Upper lobe of left lung (tissue), 6 donors: ENCODE measurements at places on chromosomes 13 and 19. TPM values are rescaled to one million over a fixed set of nuclear protein-coding genes. Genes with fewer than 3 reads are reported as not detected.

- no peak for DNase-seq
- H3K27ac ChIP-seq = no peak overlapping the region
Observed at GRCh38 chr13:95862408-95862807, 185.5 kb downstream of the DNAJC3 start.

C13orf42 gene
- not detected for total RNA-seq

DNA sequence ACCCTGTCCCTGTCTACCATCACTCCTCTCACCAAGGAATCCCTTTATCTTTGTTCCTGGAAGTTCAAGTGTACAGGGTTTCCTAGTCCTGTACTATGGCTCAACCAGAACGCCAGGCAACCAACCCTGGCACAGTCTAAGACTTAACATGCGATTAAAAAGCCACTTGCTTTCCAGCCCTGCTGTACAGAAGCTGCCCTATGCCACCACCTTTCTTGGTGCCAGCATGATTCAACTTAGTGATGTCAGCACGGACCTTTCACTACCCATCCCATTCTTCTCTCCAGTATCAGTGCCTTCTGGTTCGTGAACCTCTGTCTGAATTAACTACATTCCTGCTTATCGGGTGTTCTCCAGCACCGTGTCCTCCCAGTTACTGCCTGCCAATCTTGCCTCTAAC is 151.1 kb downstream of the KLF12 start:
- H3K36me3 ChIP-seq = no peaks in the 10 kb centered on the region
- H3K4me3 ChIP-seq = no peak overlapping the region
- H3K27ac ChIP-seq = no peak overlapping the region
- H3K27me3 ChIP-seq = no peaks in the 10 kb centered on the region

DNA sequence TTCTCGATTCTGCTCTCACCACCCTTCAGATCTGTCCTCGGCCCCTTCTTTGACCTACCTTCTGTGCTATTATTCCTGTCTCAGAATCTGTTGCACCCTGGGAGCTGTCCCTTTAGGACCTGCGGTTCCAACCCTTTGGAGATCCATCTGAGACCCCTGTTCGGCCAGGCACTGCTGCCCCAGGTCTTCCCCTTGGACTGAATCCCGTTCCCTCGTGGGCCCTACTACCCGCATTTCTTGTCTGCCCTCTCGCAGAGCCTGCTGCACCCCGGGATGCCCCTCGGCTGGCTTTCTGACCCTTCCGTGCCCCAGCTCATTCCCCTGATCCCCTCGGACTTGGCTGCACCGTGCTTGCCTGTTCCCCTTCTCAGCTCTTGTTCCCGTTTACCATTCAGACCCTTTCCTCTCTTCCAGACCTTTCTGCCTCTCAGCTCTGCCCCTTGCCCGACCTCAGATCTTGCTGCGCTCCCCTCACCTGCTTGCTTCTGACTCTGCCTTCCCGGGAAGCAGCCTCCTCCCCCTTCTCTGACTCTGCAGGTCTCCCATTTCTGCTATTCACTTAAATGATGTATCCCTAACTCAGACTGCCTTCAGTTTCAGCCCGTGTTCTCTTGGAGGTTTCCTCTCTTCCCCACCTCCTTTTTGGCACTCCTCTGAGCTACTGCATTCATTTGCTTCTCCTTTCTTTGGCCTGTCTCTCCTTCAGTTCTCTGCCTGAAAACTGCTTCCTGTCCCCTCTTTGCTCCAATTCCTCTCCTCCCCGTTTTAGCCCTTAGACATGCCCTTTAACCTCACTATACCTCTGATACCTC is 1.1 kb downstream of the ARHGAP35 start:
- H3K36me3 ChIP-seq = no peaks in the 10 kb centered on the region
- peaks cover 47% of the 10 kb centered on the region for H3K4me1 ChIP-seq
- H3K27me3 ChIP-seq = no peaks in the 10 kb centered on the region
- no peak for DNase-seq
- H3K27ac ChIP-seq = peak overlapping the region; percentile 96
- peak overlapping the region; percentile 73 for H3K4me3 ChIP-seq

DNA sequence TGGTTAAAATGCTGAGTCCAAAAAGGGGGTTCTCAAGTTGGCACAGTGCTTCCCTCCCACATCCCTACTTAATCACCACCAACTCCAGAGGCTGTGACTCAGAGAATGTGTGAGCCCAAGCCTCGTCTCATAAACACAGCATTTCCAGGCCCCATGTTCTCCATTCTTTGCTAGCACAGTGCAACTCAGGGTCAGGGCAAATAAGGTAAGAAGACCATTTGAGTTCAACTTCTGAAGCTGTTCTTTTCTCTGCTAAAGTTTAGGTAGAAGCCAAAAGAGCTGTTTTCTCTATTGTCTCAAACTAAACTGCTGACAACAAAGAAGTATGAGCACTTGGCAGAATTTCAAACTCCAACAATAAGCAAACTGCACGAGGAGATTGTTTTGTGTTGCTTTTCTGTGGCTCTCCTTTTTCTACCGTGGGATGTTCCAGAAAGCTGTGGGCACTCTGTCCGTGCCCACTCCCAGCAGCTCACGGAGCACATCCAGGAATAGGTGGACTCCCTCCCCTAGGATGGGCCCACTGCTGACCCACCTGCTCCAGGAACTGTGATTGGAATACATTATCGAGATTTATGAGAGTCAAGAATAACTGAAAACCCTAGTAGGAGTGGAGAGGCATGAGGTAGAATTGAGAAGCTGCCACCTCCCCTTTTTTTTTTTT is 494.3 kb downstream of the COG6 start:
- no peak overlapping the region for H3K4me3 ChIP-seq
- no peaks in the 10 kb centered on the region for H3K36me3 ChIP-seq
- H3K27me3 ChIP-seq = no peaks in the 10 kb centered on the region
- peak overlapping the region; percentile 52 for H3K27ac ChIP-seq

SUGT1 gene
- total RNA-seq = 33.7 TPM

DNA sequence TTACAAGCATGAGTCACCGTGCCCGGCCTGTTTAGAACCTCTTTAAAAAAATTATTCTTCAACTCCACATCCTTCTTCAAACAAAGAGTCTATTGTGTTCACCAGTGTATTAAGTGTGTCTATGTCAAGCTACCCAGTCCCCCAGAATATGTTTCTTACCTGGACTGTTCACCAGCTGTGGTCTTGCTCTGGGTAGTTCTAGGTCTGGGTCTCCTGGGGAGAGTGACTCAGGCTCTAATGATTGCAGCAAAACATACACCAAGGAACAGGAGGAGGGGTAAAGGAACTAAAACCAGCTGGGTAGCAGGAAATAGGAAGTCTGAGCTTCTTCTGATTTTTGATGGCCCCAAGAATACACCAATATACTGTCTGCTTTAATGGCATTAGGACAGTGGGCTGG is at the start of gene FPR1:
FPR1 (minus strand) TSS at position 224 of the 400 bp plus-strand sequence. CDS start 4,884 bp downstream, outside the sequence.
- peak within 1 kb of the TSS; percentile 82 for H3K27ac ChIP-seq
- H3K4me3 ChIP-seq = peak within 1 kb of the TSS; percentile 45
- DNase-seq = no peak

ZNF536 gene
- total RNA-seq = not detected

DNA sequence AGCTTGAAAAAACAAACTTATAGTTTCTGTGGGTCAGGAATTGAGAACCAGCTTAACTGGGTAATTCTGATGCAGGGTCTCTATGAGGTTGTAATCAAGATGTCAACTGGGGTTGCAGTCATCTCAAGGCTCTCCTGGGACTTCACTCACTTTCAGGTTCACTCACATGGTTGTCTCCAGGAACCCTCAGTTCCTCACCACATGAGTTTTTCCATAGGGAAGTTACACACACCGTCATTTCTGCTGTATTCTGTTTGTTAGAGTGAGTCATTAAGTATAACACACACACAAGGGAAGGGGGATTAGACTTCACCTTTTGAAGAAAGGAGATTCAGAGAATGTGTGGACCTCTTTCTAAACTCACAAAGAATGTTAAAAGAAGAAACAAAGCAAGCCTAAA is 34.9 kb upstream of the MLNR start:
- H3K27ac ChIP-seq = no peak overlapping the region
- no peak for DNase-seq
- H3K4me1 ChIP-seq = no peaks in the 10 kb centered on the region
- H3K36me3 ChIP-seq = peaks cover 23% of the 10 kb centered on the region
- no peak overlapping the region for H3K4me3 ChIP-seq

DNA sequence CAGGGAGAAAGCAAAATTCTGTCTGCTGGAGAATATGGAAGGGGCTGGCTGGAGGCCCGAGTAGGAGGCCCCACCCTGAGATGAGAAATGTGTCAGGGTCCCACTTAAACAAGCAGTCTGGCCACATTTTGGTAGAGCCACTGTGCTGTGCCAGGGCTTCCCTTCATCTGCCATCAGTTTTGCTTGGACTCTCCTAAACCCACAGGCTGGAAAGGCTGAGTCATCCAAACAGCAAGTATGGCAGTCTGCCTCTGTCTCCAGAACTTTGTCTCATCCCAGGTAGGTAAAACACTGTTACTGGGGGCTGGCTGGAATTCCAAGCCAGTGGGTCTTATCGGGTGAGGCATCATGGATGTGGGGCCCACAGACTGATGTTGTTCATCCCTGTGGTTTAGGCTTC is 1390.6 kb downstream of the UQCRFS1 start:
- no peaks in the 10 kb centered on the region for H3K36me3 ChIP-seq
- DNase-seq = no peak
- H3K4me3 ChIP-seq = no peak overlapping the region
- H3K27ac ChIP-seq = no peak overlapping the region

ZNF480 gene
- 13.6 TPM for total RNA-seq

DNA sequence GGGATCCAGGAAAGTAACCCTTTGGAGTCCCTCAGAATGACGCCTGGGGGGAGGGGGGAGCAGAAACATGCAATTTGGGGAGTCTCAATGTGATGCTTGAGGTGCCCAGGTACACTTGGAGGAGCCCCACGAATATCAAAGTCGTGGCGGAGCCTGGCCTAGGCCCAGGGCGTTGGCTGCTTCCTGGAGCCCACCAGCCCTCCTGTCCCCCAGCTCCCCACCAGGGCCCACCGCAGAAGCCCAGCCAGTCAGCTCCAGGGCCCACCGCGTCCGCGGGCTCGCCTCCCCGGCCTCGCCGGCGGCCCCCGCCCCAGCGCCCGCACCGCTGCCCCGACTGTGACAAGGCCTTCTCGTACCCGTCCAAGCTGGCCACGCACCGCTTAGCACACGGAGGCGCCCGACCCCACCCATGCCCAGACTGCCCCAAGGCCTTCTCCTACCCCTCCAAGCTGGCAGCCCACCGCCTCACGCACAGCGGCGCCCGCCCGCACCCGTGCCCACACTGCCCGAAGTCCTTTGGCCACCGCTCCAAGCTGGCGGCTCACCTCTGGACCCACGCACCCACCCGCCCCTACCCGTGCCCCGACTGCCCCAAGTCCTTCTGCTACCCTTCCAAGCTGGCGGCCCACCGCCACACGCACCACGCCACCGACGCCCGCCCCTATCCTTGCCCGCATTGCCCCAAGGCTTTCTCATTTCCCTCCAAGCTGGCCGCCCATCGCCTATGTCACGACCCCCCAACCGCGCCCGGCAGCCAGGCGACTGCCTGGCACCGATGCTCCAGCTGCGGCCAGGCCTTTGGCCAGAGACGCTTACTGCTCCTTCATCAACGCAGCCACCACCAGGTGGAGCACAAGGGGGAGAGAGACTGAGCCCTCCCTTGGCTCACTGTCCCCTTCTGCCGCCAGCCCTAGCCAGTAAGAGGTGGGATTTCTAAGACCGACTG is 2.1 kb downstream of the ZNF575 start:
- H3K27ac ChIP-seq = peak overlapping the region; percentile 89
- H3K4me3 ChIP-seq = no peak overlapping the region
- peaks cover 17% of the 10 kb centered on the region for H3K4me1 ChIP-seq
- H3K27me3 ChIP-seq = no peaks in the 10 kb centered on the region
- peaks cover 4% of the 10 kb centered on the region for H3K36me3 ChIP-seq
- DNase-seq = peak; percentile 89

DNA sequence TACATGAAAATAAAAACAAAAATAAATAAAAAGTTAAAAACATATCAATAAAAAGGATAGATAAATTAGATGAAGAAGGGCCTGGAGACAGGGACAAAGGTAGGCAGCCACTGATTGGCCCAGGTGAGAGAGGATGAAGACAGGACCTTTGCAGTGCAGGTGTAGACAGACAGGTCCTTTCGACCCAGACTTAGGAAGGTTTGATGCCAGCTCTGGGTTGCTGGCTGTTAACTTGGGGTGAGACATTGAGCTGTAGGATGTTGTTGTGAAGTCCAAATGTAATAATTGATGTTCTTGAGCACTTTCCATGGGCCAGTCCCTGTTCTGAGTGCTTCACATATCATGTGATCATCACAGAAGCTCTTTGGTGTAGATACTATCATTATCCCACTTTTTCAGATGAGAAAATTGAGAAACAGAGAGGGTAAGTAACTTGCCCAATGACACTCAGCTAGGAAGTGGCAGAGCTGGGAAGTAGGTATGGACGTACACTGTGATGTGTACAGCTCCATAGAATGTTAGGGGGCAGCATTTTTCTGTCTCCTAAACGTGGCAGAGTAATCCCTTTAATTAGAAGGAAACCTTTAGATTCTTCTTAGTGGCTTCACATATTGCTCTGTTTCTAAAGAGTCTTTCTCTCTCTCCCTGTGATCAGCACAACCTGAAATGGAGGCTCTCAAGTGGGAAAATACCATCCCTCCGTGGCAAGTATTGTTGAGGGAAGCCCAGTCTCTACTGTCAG is 76.0 kb upstream of the STK24 start:
- no peaks in the 10 kb centered on the region for H3K27me3 ChIP-seq
- H3K4me1 ChIP-seq = no peaks in the 10 kb centered on the region
- no peak overlapping the region for H3K4me3 ChIP-seq

GRCh38 chr19:19873381-19873780 is 7.7 kb downstream of the ZNF253 start:
- no peak for DNase-seq
- no peak overlapping the region for H3K27ac ChIP-seq
- peaks cover 5% of the 10 kb centered on the region for H3K36me3 ChIP-seq
- H3K27me3 ChIP-seq = no peaks in the 10 kb centered on the region
- H3K4me1 ChIP-seq = peaks cover 2% of the 10 kb centered on the region

GRCh38 chr13:59012731-59013130 is 1151.0 kb downstream of the DIAPH3 start:
- no peak overlapping the region for H3K4me3 ChIP-seq
- H3K4me1 ChIP-seq = no peaks in the 10 kb centered on the region
- DNase-seq = no peak
- H3K27ac ChIP-seq = no peak overlapping the region

- no peaks in the 10 kb centered on the region for H3K27me3 ChIP-seq
- DNase-seq = no peak
- H3K27ac ChIP-seq = no peak overlapping the region
- peaks cover 24% of the 10 kb centered on the region for H3K4me1 ChIP-seq
Observed at GRCh38 chr19:5900976-5901375, 2.6 kb downstream of the NDUFA11 start.
